Thymus (tissue), 14 donors: ENCODE measurements at places on chromosomes 16 and 17. TPM values are rescaled to one million over a fixed set of nuclear protein-coding genes. Genes with fewer than 3 reads are reported as not detected.

NUDT21 gene
- 40.3 TPM for polyA plus RNA-seq

NAGS gene
- polyA plus RNA-seq, result 1.6 TPM

LGALS9 gene
- 75.8 TPM for polyA plus RNA-seq

HOXB2 gene
- 11.1 TPM for polyA plus RNA-seq

ASGR1 gene
- polyA plus RNA-seq, result 3.3 TPM

ST6GALNAC1 gene
- 1.6 TPM for polyA plus RNA-seq

CLEC10A gene
- polyA plus RNA-seq, result 11.2 TPM

MPP2 gene
- 0.87 TPM for polyA plus RNA-seq

HSF4 gene
- 50.8 TPM for polyA plus RNA-seq

HOXB5 gene
- polyA plus RNA-seq, result 0.16 TPM

NOG gene
- 1.3 TPM for polyA plus RNA-seq

STAT3 gene
- polyA plus RNA-seq, result 57.6 TPM

P2RX1 gene
- polyA plus RNA-seq, result 6.0 TPM

TRIM72 gene
- 0.50 TPM for polyA plus RNA-seq

DHX8 gene
- polyA plus RNA-seq, result 42.2 TPM

VAT1 gene
- 51.7 TPM for polyA plus RNA-seq

SOX15 gene
- 5.2 TPM for polyA plus RNA-seq

SOX9 gene
- polyA plus RNA-seq, result 1.7 TPM

SSTR5 gene
- polyA plus RNA-seq, result not detected

KRT9 gene
- 60.7 TPM for polyA plus RNA-seq

CA7 gene
- polyA plus RNA-seq, result 0.80 TPM

RUNDC1 gene
- 8.8 TPM for polyA plus RNA-seq

MYH13 gene
- polyA plus RNA-seq, result 0.07 TPM

SYT17 gene
- polyA plus RNA-seq, result 0.52 TPM

CD79B gene
- 34.1 TPM for polyA plus RNA-seq

CDRT15 gene
- polyA plus RNA-seq, result 0.09 TPM

MGAT5B gene
- 1.0 TPM for polyA plus RNA-seq

NGFR gene
- 5.0 TPM for polyA plus RNA-seq

NACA2 gene
- polyA plus RNA-seq, result 0.43 TPM

TBC1D3B gene
- 3.9 TPM for polyA plus RNA-seq

BCL6B gene
- polyA plus RNA-seq, result 2.4 TPM

LGALS9C gene
- polyA plus RNA-seq, result 0.37 TPM

ENDOV gene
- polyA plus RNA-seq, result 20.7 TPM

HIC1 gene
- 4.2 TPM for polyA plus RNA-seq

C17orf100 gene
- polyA plus RNA-seq, result 5.2 TPM

SLC16A5 gene
- polyA plus RNA-seq, result 5.0 TPM

ABCC1 gene
- 18.1 TPM for polyA plus RNA-seq

SLC46A1 gene
- 10.5 TPM for polyA plus RNA-seq

SLC6A4 gene
- polyA plus RNA-seq, result 0.14 TPM

HCRT gene
- 0.23 TPM for polyA plus RNA-seq

TEKT5 gene
- polyA plus RNA-seq, result 0.71 TPM

KRT23 gene
- polyA plus RNA-seq, result 30.7 TPM
